ENCODE measurements at places on chromosomes 12 and 14. TPM values are rescaled to one million over a fixed set of nuclear protein-coding genes. Genes with fewer than 3 reads are reported as not detected.

GRCh38 chr12:83859021-83859420, 1053.6 kb downstream of the SLC6A15 start:
- DNase-seq, result no peak
- no peak overlapping the region for H3K27ac ChIP-seq
- no peaks in the 10 kb centered on the region for H3K27me3 ChIP-seq
- H3K36me3 ChIP-seq, result no peaks in the 10 kb centered on the region

The AKAP3 gene
- 2.5 TPM for total RNA-seq

GRCh38 chr12:90234472-90234871, 525.8 kb upstream of the ATP2B1 start:
- no peaks in the 10 kb centered on the region for H3K4me1 ChIP-seq
- peaks cover 40% of the 10 kb centered on the region for H3K27me3 ChIP-seq

The SYT1 gene
- total RNA-seq, result 31.9 TPM

- peaks cover 32% of the 10 kb centered on the region for H3K4me1 ChIP-seq
- H3K4me3 ChIP-seq, result no peak overlapping the region
- H3K36me3 ChIP-seq, result no peaks in the 10 kb centered on the region
- H3K27me3 ChIP-seq, result no peaks in the 10 kb centered on the region
- no peak for DNase-seq
- no peak overlapping the region for H3K27ac ChIP-seq
Measured at GRCh38 chr14:32419429-32419828, 90.3 kb downstream of the AKAP6 start.
